ENCODE measurements at places on chromosomes 11 and 22.

DNA sequence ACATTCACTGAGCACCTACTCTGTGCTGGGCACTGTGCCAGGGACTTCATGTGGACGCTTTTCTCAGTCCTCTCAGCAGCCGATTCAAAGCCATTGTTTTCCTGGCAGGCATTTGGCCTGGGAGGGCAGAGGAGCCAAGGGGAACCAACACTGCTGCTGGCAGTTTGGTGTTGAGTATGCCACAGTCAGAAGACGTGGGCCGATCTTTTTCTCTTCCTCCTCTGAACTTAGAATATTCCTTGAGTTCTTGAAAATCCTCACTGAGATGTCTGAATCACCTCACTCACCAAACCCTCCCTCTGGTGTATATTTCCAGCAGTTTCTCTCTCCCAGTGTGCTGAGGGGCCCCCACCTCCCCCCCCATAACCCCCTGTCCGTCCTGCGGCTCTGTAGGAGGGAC is 114.5 kb upstream of the CRYBB3 start:
- no peak for DNase-seq

DNA sequence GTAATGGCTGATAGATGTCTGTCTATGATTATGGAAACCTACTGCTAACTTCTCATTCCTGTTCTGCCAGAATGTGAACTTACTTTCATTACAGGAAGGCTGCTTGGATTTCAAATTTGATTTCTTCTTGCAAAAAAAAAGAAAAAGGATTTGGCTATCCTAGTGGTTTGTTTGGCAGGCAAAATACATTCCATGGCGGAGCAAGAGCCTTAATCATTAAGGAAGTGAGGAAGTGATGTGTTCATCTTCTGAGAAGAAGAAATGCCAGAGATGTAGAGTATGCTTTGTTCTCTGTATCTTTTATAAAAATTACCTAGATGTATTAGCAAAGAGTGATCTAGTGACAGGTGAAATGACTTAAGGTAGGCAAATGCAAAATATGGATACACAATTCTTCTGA is 356.3 kb downstream of the SOX6 start:
- DNase-seq = no peak

DNA sequence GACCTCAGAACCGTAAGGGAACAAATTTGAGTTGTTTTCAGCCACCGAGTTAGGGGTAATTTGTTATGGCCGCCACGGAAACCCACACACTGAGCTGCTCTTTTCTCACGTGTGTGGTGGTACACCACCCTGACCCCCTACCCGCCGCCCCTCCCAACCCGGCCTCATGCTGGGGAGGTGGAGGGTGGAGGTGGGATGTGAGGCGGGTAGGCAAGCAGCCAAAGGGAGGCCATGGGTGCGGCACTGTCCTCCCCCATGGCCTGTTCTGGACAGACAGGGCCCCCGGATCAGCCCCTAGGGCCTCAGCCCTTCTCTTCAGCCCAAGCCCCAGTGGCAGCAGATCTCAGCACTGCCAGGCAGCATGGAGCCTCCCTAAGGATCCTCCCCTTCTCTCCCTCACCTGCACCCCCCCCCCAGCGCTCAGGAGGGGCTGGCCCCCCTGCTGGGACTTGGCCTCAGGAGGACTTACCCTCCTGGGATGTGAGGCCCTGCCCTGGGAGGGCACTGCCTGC is 7.9 kb downstream of the PRR5 start:
- no peak for DNase-seq

GRCh38 chr22:31334329-31334728 is 11.8 kb downstream of the PATZ1 start:
- no peak for DNase-seq

GRCh38 chr11:42647993-42648392 is 663.8 kb upstream of the API5 start:
- no peak for DNase-seq

- DNase-seq = no peak
Measured at GRCh38 chr11:134949121-134950090, 537.4 kb upstream of the B3GAT1 start.

DNA sequence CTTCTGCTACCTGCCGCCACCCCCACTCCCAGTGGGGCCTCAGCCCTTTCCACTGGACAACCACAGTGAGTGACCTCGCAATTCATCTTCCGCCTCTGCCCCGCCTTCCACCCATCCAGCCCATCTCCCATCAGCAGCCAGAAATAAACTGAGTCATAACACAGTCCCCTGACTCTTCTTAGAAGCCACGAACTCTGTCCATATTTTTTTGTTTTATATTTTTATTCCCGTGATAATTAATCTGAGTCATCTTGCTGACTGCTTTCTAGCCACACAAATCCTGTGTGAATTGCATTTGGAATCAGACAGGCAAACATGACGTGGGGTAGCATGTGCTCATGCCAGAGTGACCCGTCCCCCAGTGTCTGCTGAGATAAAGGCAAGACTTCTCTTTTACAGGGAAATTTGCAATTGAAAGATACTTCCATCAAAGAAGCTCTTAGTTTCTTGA is 7.0 kb downstream of the FADD start:
- no peak for DNase-seq

GRCh38 chr11:45765836-45766235 is 39.1 kb upstream of the SLC35C1 start:
- DNase-seq = no peak

DNA sequence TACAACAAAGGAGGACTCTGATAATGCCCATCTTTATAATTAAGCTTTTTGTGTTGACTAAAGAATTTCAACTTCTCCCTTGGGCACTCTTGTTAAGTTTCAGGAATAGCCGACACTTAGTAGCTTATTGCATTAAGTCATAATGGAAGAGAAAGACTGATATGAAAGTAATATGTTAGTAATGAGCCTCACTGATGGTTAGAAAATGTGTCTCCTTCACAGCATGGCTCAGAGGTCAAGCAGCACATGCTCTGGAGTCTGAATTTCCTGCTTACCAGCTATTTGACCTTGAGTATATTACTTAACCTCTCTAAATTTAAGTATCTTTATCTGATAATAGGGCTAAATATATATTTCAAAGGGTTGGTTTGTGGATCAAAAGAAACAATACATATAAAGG is 39.0 kb downstream of the PDGFD start:
- DNase-seq = no peak

GRCh38 chr11:129146191-129146590 is 45.9 kb downstream of the ARHGAP32 start:
- DNase-seq = no peak

- DNase-seq = no peak
Measured at GRCh38 chr11:60469723-60470122, 14.1 kb downstream of the MS4A1 start.

GRCh38 chr11:123640677-123641494 is 13.5 kb downstream of the SCN3B start:
- DNase-seq = peak; percentile 63

GRCh38 chr22:41782316-41782715 is 18.2 kb upstream of the CCDC134 start:
- DNase-seq = no peak

DNA sequence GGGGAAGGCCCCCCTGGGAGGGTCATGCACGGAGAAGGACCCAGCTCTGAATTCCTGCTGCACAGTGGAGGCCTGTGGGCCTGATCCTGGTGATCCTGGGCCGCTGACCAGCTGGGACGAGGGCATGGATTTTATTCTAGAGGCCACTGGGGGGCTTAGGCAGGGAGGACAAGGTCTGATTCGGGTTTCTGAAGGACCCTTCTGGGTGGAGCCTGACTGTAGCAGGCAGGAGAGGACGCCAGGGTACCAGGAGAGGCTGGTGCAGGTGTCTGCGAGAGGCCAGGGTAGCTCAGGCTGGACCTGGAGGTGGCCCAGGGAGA is 31.3 kb downstream of the MPPED1 start:
- no peak for DNase-seq

GRCh38 chr11:72146625-72147024 is 11.1 kb downstream of the FOLR3 start:
- DNase-seq = no peak

GRCh38 chr11:69521457-69521856 is 40.0 kb downstream of the LINC01488 start:
- DNase-seq = no peak

GRCh38 chr11:64728757-64729365 is 5.9 kb upstream of the NRXN2 start:
- no peak for DNase-seq

DNA sequence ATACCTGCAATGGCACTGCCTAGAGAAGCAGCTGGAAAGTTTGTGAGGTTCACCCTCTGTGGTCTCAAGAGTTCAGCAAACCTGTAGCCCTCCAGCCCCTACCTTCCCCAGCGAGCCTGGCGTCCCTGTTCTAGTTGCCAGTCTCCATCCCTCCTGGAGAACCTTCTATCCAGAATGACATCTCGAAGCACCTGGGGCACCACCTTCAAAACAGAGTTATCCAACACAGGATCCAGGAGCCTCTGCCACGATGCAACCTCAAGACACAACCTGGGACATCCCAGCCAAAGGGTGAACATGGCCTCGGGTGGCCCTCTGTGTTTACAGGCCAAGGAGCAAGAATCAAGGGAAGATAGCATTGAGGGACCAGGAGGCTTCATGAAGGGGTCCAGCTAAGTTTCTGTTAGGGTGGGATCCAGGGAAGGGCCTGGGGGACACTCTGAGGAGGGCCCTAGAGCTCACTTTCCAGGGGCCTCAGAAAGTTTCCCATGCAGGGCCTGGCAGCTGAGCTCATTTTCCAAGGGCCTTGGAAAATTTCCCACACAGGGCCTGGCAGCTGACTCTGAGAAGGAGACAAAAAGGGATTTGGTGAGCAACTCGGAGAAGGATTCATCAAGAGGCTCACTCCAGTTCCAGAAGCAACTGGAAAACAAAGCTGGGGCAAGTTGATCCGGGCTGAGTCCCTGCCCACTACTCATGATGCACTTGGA is 36.9 kb upstream of the SYT13 start:
- DNase-seq = no peak

GRCh38 chr22:32206774-32207758 is 2.2 kb upstream of the RFPL2 start:
- peak; percentile 79 for DNase-seq

DNA sequence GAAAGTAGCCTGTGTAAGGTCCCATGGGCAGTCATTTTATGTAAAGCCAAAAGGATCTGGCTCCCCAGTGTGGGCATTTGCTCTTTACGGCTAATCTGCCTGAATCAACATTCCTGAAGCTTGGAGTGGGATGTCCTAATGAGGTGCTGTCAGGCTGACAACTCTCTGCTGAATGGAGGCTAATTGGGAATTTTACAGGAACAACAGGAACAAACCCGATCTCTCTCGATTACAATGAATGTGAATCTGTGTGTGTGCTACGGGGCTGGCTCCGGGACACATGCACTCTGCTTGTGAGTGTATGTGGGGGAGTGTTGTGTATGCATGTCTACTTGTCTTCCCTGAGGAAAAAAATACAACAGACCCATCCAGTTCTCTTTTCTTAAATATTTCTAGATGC is 415.2 kb downstream of the TENM4 start:
- DNase-seq = no peak

GRCh38 chr11:1152316-1153104 is 5.2 kb upstream of the MUC5AC start:
- no peak for DNase-seq

GRCh38 chr22:19661156-19661555 is 53.1 kb upstream of the SEPTIN5 start:
- DNase-seq = no peak

GRCh38 chr11:132357811-132358572 is 987.6 kb downstream of the NTM start:
- no peak for DNase-seq

- no peak for DNase-seq
Measured at GRCh38 chr11:115941481-115941993, 437.3 kb upstream of the CADM1 start.

GRCh38 chr11:74520927-74521665 is 27.6 kb upstream of the LIPT2 start:
- no peak for DNase-seq

- no peak for DNase-seq
Measured at GRCh38 chr22:50272044-50272802, 2.0 kb upstream of the MAPK11 start.
